IPS-NIHi11 (cell line): ENCODE measurements at places on chromosomes 4 and X.

DNA sequence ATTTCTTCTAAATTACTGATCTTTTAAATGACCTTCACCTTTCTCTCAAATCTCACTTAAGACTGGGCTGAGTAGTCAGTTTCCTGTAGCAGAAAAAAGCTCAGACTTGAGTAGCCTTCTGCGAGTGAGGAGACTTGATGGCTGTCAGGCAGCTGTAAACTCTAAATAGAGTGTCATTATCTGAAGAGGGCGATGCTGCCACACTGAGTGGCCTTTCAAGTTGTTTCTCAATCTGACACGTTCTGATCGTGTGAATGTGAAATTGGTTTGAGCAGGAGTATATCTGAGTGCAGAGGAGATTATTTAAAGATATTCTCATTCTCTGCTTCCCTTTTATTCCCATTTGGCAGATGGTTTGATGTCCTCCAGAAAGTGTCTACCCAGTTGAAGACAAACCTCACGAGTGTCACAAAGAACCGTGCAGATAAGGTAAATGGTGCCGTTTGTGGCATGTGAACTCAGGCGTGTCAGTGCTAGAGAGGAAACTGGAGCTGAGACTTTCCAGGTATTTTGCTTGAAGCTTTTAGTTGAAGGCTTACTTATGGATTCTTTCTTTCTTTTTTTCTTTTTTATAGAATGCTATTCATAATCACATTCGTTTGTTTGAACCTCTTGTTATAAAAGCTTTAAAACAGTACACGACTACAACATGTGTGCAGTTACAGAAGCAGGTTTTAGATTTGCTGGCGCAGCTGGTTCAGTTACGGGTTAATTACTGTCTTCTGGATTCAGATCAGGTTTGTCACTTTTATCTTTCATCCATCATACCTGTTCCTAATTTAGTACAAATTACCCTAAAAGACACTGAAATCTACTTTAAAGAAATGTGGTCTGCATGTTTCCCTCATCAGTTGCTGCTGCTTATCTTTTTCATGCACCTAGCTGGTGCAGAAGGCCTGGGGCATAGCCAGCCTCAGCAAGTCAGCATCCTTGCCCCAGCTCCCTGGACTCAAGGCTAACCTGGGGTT is 74.3 kb upstream of the MSANTD1 start:
- no peak for DNase-seq

GRCh38 chr4:156569535-156569934 is 402.1 kb downstream of the PDGFC start:
- DNase-seq, result no peak

GRCh38 chr4:112361181-112361791 is 64.1 kb downstream of the ALPK1 start:
- DNase-seq, result peak; percentile 23

DNA sequence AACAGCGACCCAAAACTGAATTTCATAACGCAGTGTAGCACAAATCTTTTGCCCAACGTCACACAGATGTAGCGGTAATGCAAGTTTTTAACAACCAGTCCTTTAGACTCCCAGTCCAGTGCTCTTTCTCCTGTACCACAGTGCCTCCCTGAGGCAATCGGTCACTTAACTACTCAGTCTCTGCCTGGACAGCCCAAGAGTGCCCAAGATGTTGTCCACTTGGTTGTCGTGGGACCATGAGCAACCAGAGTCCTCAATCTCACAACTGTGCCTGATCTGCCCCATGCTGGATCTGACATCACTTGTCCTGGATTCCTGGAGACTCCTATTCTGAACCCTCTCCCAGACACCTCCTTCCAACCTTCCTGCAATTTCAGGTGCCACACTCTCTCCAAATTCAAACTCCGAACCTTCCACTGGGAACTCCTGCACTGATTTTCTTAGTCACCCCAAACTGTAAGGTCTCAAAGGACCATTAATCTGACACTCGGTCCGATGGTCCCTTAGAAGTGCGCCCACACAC is 702 bp downstream of the MMGT1 start:
- no peak for DNase-seq

GRCh38 chr4:159178151-159178546 is 75.3 kb downstream of the RAPGEF2 start:
- no peak for DNase-seq
